A549 treated with RU486 at 1 μM for 4 hours (cell line): ENCODE measurements at places on chromosomes 7 and 10. TPM values are rescaled to one million over a fixed set of nuclear protein-coding genes. Genes with fewer than 3 reads are reported as not detected.

Gene LRRN3
- total RNA-seq, result 0.07 to 0.08 TPM in 2 of 5 replicates, not detected in the others

Gene CASP7
- 35.0 to 42.5 TPM (median 36.9 TPM) in 5 replicates for total RNA-seq

Gene MMRN2
- 0.79 to 1.2 TPM (median 1.00 TPM) in 5 replicates for total RNA-seq

Gene CTAGE6
- total RNA-seq, result not detected in 5 replicates

Gene TAS2R41
- not detected in 5 replicates for total RNA-seq

Gene UPK3BL1
- total RNA-seq, result 7.1 to 16.1 TPM (median 11.6 TPM) in 5 replicates

Gene CCDC7
- total RNA-seq, result 0.22 to 1.5 TPM (median 0.54 TPM) in 5 replicates

Gene ELFN1
- total RNA-seq, result 0.32 to 0.59 TPM (median 0.39 TPM) in 5 replicates

Gene PRTFDC1
- total RNA-seq, result 17.1 to 21.6 TPM (median 18.2 TPM) in 5 replicates

Gene MMD2
- total RNA-seq, result not detected in 5 replicates

Gene GPR15LG
- total RNA-seq, result not detected in 5 replicates

Gene GFRA1
- total RNA-seq, result 8.6 to 11.3 TPM (median 9.3 TPM) in 5 replicates

Gene WNT16
- total RNA-seq, result 0.02 TPM in 1 of 5 replicates, not detected in the others

Gene GOLGA7B
- 4.0 to 5.9 TPM (median 4.7 TPM) in 5 replicates for total RNA-seq

Gene NRBF2
- total RNA-seq, result 19.5 to 27.8 TPM (median 21.3 TPM) in 5 replicates

Gene FAS
- 30.2 to 39.9 TPM (median 31.6 TPM) in 5 replicates for total RNA-seq

Gene SPDYE2B
- total RNA-seq, result not detected in 5 replicates

Gene EPDR1
- 58.4 to 84.3 TPM (median 80.8 TPM) in 5 replicates for total RNA-seq

Gene MAGI2
- 0.16 to 0.51 TPM (median 0.36 TPM) in 5 replicates for total RNA-seq

Gene CACNA2D1
- total RNA-seq, result 3.8 to 12.4 TPM (median 7.7 TPM) in 5 replicates

Gene FAM171A1
- 23.5 to 27.8 TPM (median 24.9 TPM) in 5 replicates for total RNA-seq

Gene ODAD2
- total RNA-seq, result 0.07 TPM in 1 of 5 replicates, not detected in the others

Gene SPDYE1
- not detected in 5 replicates for total RNA-seq

Gene C10orf90
- 2.7 to 3.8 TPM (median 3.7 TPM) in 5 replicates for total RNA-seq

Gene CAV2
- total RNA-seq, result 154 to 191 TPM (median 173 TPM) in 5 replicates

Gene UCN3
- not detected in 5 replicates for total RNA-seq
